ENCODE measurements at places on chromosomes 6 and 20.

GRCh38 chr20:23397961-23398360 is 23.3 kb downstream of the NAPB start:
- no peak for DNase-seq

GRCh38 chr20:63896264-63897105 is 1.6 kb downstream of the DNAJC5 start:
- no peak for DNase-seq

DNA sequence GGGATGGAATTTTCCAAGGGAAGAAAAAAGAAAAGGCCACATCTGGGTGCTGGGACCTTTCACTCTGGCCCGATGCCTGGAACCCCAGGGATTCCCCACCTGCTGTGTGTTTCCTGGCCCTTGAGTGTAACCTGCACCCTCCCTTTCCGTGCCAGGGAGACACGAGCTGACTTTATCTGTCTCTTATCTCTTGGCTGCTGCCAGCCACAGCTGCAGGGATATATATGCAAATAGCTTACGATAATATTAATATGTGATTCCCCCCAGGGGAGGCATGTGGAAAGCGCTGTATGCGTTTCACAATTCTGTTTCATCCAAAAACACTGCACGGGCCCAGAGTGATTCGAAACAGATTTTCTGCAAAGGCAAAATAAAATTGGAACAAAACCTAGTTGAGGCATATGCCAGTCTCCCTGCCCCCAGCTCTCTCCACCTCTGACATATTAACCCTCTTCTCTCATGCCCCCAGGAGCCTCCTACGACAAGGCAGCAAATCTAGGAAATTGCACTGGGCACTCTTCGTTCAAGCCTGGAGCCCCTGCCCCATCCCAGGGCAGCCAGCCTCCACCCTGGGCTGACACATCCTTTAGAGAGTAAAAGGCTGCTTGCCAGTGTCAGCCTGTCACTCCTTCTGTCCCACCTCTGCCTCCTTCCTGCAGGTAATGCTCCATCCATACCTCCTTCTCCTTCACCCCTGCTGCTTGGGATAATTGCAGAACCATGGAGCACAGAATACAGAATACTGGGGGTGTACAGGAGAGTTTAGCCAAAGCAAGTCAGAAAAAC is 1.3 kb downstream of the RIPOR3 start:
- DNase-seq, result no peak

GRCh38 chr6:167121335-167121841 is 1.5 kb upstream of the CCR6 start:
- DNase-seq, result no peak

DNA sequence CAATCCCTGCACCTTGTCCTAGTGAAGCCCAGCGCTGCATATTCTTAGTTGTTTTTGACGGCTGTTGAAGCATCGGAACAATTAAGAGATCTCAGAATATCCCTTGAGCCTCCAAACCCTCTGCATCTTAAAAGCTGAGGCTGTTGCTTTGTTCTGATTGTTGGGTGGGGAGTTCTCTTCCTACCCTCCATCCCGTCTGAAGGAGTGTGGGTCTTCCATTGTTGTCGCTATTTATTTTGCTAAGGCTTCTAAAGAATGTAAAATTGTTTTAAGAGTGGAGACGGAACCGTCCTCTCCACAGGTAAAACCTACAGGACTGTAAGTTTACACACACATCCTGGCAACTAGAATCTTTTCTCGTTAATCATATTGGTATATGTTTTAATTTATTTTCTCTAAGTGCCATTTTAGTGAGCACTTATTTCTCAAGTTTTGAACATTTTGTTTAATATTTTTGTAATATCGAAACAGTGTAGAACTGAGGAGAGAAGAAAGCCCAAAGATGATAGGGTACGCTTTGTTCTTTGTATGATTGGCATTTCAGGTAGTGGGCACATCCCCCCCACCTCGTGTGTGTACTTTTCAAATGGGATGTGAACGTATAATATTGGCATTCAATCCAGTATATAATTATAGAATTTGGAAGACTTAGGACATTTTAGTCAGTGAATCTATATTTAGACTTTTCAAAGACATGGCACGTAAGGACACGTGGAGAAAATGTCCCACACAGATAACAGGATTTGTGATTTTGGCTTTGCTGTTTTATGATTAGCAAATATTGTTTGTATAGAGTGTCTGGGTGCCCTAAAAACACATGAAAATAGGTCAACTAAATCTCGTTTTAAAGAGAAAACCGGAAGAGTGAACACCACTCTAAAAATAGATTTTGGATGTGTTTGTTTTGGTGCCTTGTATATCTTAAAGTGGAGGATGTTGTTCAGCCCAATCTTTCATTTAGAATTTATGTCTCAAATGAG is 1.3 kb downstream of the RNF146 start:
- DNase-seq, result no peak

GRCh38 chr6:26360451-26361416 is 4.3 kb upstream of the BTN3A2 start:
- DNase-seq, result no peak

GRCh38 chr20:2086980-2087377 is 14.6 kb upstream of the STK35 start:
- DNase-seq, result no peak

GRCh38 chr6:85389151-85389797 is 60.6 kb upstream of the NT5E start:
- no peak for DNase-seq

GRCh38 chr20:49529470-49529869 is 38.5 kb downstream of the PTGIS start:
- no peak for DNase-seq

DNA sequence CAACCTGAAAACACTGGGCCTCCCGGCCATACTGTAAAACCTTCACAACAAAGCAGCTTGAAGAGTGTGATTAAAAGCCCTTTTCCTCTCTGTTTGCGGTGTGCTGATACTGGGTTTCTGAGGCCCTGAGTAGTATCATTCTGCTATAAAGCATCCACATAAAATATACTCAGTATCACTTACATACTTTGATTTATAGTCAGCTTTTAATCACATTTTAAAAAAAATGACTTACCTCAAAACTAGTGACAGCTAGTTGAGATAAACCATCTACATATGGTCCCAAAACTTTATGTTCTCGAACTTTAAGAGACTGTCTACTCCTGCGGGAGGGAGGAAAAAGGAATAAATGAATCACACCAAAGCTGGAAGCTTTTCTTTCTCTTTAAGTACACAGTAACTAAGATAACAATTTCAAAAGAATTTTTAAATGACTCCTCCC is 135.7 kb downstream of the KIF13A start:
- DNase-seq, result no peak

GRCh38 chr6:156943816-156944215 is 166.6 kb downstream of the ARID1B start:
- DNase-seq, result no peak

GRCh38 chr6:150458579-150458978 is 89.8 kb downstream of the IYD start:
- DNase-seq, result no peak

GRCh38 chr6:32194825-32195651 is 2.6 kb upstream of the GPSM3 start:
- no peak for DNase-seq

GRCh38 chr6:38603966-38604365 is 35.8 kb downstream of the BTBD9 start:
- no peak for DNase-seq

- DNase-seq, result no peak
Observed at GRCh38 chr20:11970243-11970836, 52.6 kb downstream of the BTBD3 start.

DNA sequence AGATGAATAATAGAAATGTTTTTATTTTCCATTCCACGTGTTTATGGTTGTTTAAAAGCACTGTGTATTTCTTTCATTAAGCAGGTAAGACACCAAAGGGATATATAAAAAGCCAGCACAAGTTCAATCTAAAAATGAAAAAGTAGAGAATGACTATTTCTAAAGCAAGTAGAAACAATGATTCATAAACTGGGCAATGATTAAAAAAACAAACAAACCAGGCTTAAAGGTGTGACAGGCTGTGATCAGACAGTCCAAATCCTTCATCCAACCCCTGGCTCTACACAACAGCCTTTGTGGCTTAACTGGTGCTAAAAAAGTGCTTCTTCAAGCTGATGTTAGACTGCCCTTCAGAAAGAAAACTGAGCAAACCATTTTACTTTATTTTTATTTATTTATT is 45.7 kb upstream of the TSHZ2 start:
- no peak for DNase-seq

DNA sequence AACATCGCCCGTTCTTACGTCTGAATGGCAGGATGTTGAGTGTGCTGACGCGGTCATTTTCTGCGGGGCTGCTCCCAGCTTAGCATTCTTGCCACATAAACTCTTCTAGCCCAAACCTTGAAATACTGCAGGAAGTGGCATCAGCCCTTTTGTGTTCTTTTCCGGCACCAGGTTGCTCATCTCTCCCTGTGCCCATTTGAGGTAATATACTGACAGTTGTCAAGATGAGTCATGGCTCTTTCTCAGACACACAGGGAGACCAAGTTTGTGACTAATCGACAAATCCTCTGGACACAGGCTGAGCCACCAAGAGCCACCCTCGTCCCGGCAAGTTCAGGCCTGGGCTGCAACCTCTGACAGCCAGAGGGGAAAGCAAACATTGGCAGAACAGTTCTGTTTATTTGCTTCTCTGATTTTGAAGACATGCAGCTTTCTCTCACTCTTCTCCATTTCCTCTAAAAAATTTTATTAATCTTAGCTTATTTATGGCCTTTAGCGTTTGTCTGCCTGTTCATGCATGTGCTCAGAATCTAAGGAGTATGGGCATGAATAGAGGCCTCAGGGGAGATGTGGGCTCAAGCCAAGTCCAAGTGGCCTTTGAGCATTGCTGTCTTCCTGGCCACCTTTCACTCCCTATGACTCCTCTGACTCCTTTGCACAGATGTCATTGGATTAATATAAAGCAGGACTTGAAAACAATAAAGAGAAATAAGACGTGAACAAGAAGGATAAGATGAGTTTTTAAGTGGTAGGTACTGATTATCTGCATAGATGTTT is 328.2 kb upstream of the JAG1 start:
- no peak for DNase-seq

GRCh38 chr20:5703681-5704101 is 46.5 kb upstream of the SHLD1 start:
- DNase-seq, result no peak

DNA sequence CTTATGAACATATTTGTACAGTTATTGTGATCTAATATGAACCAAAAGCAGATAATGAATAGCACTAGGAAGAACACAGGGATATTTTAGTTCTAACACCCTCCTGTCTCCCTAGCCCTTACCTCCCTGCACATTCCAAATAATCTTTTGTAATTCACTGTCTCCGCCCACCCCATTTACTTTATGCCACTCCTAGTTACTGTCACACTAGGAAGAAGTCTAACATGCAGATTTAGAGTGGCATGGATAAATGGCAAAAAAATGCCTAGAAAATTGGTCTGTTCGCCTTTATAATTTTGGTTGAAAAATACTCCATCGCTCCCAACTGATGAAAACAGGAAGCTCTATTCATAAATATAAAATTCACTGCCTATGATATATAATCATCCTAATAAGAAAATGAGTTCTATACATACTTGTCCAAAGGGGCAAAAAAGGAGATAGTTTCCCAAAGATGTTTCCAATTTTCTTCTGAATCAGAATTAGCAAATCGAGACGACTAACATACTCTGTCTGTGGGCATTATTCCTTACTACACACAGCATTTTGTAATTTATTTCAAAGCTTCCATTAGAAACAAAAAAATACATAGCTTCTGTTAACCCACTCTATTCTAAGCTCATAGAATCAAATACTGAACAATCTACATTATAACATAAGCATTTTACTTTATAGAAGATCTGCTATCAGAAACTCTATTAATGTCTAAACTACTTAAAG is 1.3 kb upstream of the RUNX2 start:
- no peak for DNase-seq

GRCh38 chr20:9677100-9677623 is 161.7 kb downstream of the PAK5 start:
- no peak for DNase-seq

DNA sequence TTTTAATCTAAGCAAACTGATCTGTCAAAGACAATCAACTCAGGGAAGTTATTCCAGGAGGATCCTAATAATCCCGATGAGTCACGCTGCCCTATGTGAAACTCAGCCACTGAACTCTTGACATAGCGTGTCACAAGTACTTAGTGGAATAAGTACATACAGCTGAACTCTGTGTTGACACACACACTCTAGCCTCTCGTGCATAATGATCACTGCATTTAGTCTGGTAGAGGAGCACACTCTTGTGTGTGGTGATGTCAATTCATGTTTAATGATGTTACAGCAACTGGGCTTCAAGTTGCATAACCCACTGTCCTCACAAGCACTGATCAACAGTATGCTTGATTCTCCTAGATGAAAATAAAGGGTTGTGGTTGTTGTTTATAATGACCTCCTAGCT is 148.3 kb downstream of the HACE1 start:
- no peak for DNase-seq

GRCh38 chr6:35262596-35262995 is 3.1 kb downstream of the ZNF76 start:
- no peak for DNase-seq

DNA sequence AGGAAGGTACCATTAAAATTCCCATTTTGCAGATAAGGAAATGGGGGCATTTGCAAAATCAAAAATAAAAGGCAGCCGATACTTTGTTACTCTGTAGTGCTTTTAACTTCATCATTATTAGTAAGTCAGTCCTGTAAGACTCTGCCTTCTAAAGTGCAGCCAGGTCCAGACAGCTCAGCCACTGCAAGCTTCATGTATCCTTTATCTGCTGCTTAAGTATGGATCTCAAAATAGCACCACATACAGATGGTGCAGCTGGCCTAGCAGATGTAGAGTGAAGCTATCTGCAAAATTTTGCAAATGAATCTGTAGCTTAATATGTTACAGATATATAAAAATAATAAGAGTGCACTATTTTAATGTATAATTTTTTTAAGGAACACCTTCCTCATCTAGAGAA is 53.4 kb downstream of the NUS1 start:
- no peak for DNase-seq

DNA sequence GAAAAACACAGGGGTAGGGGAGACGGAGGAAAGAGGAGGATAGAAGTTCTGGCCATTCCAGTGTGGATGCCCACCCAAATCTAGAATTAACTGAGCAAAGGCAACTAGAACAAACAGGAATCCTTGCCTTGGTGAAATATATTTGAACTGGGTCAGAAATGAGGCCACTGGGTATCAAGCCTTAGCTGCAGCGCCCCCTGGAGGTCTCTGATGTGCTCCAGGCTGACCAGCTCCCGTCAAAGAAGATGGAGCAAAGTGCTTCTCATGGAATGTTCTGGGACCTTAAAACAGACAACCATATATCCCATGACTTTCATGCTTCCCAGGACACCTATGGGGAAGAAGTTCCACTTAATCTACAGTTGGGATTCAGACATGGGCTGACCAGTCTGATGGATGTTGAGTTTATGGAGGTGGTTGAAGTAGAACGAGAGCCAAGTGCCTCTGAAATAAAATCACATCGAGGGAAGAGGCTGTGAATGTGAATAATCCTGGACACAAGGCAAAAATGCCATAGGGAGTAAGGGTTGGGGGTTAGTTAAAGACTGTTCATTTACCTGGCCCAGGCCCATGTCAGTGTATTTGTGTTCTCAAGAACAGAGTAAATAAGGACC is 50.4 kb downstream of the HLA-DPB1 start:
- DNase-seq, result peak; percentile 33

DNA sequence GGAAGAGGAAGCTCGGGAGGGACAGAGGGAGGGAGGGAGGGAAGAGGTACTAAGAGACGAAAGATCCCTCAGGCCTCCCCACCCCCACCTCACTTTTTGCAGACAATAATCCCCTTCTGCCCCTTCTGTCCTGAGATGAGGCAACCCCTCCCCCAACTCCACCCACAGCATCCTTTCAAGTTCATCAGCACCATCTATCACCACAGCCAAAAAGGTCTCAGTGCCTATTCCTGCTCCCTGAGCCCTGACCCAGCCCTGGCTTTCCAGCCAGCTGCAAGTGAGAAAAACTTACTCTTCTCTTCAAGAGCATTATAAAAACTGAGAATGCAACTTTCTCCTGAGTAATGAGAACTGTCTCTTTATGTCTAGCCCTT is 133.2 kb upstream of the LRFN2 start:
- no peak for DNase-seq

All from activated T-helper 1 cell treated with anti-CD3 and anti-CD28 coated beads, Interleukin-2, amount 50 U/mL, for 16 hours (primary cell).